Hematopoietic multipotent progenitor cell (in vitro differentiated cells): ENCODE measurements at places on chromosomes 7 and 10.
A peak's percentile ranks its signal among the peaks of the same experiment; 100 is the strongest.

GRCh38 chr10:600876-601659 lies 88.4 kb downstream of the DIP2C start:
- DNase-seq = no peak

- DNase-seq = no peak
These were observed 39.9 kb upstream of the HECW1 start for GRCh38 chr7:43072530-43072929.

- DNase-seq = peak; percentile 57
These were observed 164.4 kb downstream of the GLRX3 start for GRCh38 chr10:130300608-130301020.

- DNase-seq = no peak
These were observed 78.0 kb downstream of the PLXNA4 start for GRCh38 chr7:132498319-132498718.

DNA sequence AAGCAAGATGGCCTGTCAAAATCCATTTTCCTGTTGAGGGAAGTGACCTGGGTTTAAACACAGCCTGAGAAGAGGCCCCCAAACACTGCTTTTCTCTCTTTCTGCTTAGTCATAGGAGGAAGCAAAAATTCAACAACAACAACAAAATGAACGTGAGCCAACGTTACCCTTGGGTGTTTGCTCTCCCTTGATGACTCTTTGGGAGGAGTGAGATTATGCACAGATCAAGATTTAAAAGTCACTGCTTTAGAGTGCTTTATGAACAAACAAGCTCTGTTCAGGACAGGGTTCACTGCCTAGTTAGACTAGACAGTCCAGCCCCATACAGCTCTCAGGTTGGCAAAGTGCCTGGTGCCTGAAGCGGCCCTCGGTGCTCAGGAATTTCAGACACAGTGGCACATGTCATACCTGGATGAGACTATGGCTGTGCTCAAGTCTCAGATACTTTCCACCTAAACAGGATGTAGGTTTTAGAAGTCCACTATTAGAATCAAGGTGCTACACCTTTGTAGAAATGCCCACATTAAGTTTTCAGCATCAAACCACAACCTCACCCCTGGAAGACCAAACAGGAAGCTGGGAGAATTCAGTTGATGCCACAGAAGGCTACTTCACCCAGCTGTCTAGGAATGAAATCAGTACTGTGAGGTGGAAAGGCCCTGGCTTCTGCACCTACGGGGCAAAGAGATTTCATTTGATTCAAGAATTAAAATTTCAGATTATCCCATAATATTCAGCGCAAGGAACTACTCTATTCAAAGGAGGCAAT lies 38.7 kb downstream of the DENND11 start:
- peak; percentile 28 for DNase-seq

DNA sequence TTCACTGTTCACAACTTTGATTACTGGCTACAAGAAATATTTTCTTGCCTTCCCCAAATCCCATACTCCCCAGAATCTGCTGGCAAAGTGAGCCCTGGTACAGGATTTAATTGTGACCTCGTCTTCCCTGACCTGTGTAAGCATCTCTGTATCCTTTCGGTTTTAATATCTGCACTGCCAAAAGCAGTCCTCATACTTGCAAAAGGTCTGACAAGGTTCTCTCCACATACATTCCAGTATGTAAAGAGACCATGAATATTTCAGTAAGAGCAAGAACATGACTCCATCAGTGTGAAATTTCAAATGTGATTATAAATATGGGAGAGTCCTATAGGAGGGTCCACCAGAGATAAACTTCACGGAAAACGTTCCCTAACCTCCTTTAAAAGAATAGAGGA lies 134.0 kb upstream of the TCF7L2 start:
- DNase-seq = no peak

- no peak for DNase-seq
These were observed 119.2 kb downstream of the ADCYAP1R1 start for GRCh38 chr7:31171216-31171785.

GRCh38 chr10:106830006-106830405 lies 334.5 kb downstream of the SORCS1 start:
- DNase-seq = no peak

- DNase-seq = no peak
These were observed 102.6 kb upstream of the AGR3 start for GRCh38 chr7:16984375-16984774.

GRCh38 chr7:157689269-157690057 lies 352.7 kb downstream of the DNAJB6 start:
- DNase-seq = no peak

DNA sequence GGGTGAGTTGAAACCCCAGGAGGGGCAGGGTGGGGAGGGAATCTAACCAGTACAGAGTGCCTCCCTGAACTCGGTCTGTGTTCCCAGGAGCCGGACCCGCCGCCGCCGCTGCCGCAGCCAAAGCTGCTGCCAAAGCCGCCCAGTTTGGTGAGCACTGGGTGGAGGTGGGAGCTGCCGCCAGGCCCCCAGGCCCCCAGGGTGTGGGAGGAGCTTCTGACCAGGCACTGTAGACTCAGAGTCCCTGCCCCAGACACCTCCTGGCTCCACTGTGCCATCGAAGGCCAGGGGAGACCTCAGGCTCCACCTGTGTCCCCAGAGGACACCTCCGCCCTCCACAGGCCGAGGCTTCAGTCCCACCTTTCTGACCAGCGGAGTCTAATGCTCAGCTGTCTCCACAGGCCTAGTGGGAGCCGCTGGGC lies 20.4 kb upstream of the LIMK1 start:
- DNase-seq = no peak

DNA sequence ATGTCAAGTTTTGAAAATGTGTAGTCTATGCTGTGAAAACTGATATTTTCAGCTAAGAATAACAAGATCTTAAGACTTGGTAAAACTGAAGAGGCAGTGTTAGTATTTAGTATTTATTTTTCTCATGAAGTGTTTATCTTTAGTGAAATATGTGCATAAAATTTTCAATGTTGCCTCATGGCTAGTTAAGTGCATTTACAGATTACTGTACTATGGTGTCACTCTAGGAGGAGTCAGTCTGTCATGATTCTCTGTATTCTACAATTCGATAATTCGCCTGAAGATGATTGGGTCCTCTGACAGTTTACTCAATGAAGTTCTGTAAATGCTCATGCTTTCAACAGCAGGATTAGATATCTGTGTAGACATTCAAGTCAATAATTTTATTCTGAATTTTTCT lies 488.1 kb upstream of the GRM3 start:
- DNase-seq = no peak

GRCh38 chr7:68474661-68475216 lies 1123.5 kb upstream of the AUTS2 start:
- DNase-seq = no peak

DNA sequence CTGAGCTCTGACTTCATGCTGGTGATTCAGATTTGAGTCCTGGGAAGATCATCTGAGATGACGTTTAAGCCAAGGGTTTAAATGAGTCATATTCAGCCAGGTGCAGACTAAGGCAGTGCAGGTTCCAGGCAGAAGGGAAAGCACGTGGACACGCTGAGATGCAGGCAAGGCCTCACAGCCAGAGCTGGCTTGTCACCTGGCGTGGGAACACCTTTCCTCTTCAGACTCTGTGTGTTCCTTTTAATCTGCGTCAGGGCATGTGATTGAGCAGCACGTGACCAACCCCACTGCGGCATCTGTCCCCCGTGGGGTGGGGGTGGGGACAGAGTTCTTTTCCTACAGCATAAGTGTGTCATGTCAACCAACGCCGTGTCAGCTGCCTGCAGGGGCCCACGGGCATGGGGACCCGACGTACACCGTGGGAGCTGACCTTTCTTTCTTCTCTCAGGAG lies 10.7 kb upstream of the IDI2 start:
- no peak for DNase-seq

DNA sequence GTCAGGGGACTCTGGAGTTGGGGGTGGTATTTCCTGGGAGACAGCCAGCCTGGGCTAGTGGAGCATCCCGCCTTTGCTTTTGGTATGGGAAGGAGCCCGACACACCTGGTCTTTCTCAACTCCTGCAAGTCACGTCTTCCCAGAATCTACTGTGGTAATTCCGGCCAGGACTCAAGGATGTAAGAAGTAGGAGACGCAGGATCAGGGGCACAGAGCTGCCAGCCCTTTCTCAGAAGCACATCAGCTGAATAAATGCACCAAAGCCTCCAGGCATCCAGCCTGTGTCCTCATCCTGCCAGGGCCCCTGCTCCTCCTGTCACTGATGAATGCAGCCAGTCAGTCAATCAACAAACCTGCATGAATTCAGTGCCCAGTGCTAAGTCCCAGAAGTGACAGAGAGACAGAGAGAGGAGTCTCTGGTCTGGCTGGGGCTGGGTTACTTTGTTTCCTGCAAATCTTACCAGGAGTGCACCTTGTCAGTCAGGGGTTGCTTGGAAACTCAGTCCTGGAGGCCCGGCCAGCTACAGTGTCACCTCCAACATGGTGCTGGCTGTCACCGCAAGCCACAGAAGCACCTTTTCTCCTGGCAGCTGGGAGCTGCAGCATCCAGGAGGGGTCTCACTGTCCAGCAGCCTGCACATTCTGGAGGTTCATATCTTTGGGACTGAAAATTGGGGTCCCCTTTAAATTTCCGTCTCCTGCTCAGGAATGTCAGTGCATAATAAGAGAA lies 101.8 kb downstream of the PTPRE start:
- DNase-seq = no peak

DNA sequence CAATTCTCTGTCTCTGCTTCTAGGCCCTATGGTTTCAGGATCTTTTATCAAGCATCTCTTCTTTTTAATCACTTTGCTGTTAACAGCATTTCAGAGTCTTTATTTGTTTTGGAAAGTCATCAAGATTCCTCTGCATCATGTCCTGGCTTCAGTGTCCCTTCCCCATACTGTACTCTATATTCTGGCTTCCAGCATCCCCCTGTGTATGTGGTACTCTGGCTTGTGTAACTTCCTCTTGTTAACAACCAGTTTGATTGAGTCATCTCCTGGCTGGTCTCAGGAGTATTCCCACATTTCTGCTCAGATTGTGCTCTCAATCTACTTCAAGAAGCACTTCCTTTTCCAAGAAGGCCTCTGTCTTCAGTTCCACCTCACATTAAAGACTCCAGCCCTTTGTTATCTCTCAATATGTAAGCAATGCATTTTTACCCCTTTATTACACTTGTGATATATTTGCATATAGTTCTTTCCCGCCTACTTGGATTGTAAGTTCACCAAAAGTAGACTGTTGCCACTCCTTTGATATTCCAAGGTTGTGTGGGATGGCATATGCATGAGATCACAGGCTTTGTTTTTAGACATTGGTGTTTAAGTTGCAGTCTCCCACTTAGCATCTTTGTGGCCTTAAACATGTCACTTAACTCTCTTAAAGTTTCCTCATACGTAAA lies 15.1 kb upstream of the ATE1 start:
- no peak for DNase-seq

DNA sequence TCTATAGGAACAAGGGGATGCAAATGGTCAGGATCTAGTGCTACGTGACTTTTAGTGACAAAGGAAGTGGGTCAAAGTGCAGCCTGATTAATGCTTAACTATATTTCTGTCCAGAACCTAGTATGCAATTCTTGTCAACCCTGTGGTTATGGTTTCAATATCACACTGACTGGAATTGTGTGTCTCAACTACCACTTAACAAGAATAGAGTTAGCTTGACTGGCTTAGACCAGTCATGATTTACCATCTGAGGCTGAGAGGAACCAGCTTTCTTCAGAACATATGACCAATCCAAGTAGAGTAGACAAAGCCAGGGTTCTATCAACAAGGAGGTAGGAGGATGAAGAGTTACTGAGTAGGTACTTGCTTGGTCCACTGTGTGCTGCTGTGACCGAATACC lies 54.4 kb downstream of the MYPN start:
- no peak for DNase-seq

GRCh38 chr7:111274857-111275256 lies 183.9 kb downstream of the LRRN3 start:
- DNase-seq = no peak

GRCh38 chr7:100781255-100781654 lies 46.1 kb downstream of the EPHB4 start:
- no peak for DNase-seq

GRCh38 chr10:4243651-4244050 lies 458.6 kb upstream of the KLF6 start:
- DNase-seq = no peak

DNA sequence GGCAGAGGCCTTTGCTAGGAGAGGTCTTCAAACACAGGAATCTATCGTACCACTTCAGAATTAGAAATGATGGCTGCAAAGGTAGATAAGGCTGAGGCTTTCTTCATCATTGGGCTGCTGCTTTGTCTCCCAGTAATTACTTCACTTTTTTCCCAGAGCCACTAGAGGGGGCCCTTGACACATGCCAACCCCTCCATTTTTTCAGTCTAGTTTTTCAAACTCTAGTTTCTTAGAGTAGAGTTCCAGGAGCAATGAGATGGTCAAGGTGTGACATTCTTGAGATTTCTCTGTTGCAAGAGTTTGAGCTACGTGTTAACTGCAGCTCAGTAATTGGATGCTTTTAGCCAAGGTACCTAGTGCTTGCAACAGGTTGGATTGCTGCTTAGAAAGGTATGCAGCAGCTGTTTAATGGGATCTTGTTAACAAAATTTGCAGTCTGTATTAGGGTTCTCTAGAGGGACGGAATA lies 33.8 kb upstream of the RBM20 start:
- peak; percentile 64 for DNase-seq

GRCh38 chr7:135281363-135281949 lies 47.8 kb downstream of the STRA8 start:
- peak; percentile 93 for DNase-seq

GRCh38 chr10:104445359-104445758 lies 91.7 kb downstream of the CFAP58 start:
- DNase-seq = no peak

- DNase-seq = no peak
These were observed 7.8 kb downstream of the C1GALT1 start for GRCh38 chr7:7190142-7190541.

DNA sequence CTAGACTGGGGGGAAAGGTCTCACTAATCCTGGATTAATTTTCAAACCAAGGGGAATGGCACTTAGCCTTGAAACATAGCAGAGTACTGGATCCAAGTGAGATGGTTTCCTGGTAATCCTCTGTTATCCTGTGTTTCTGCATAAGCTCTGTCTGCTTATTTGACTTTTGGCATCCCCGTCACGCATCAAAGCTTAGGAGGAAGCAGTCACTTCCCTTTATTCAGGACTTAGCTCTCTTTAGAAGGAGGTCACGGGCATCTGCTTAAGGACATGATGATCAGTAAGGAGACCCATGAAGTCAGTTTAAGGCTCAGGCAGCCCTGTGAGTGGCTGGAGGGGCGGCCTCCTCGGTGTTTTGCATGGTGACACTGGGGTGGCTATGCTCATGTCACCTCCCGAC lies 30.0 kb downstream of the TSPAN15 start:
- no peak for DNase-seq

GRCh38 chr7:50068850-50069551 lies 24.0 kb downstream of the ZPBP start:
- DNase-seq = peak; percentile 55

DNA sequence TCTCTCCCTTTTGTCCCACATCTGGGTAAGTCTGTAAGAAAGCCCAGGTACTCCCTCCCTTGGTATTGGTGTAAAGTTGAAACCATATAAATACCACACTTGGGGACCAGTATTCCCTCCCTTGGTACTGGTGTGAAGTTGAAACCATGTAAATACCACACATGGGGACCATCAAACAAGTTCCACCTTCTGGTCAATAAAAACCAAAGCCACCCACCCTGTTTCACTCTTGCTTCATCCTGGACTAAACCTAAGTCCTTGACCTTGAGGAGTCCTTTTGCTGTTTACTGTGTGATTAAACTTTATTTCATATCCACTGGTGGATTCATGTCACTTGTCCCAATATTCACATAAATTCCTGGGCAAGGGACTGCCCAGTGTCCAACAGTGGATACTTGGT lies 8.4 kb downstream of the P4HA1 start:
- no peak for DNase-seq
